Cardiac septum (tissue), 1 donor: ENCODE measurements at places on chromosomes 7 and 10.

DNA sequence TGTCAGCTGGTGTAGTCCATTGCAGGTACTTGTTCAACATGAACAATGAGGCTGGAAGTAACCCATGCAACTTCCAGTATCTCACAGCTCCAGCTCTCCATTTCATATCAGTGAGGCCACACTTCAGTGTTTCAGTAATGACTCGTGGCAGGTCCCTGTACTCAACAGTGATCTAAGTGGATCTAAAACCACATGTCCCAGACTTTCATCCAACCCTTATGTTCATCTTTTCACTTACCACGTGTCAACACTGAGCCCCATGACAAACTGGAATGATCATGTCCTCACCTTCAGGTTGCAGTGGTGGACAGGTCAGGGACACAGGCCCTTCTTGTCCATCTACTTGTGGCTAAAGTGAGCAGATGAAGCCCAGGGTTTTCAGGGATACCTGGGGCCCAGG is 155.0 kb upstream of the GRB10 start:
- DNase-seq = no peak

DNA sequence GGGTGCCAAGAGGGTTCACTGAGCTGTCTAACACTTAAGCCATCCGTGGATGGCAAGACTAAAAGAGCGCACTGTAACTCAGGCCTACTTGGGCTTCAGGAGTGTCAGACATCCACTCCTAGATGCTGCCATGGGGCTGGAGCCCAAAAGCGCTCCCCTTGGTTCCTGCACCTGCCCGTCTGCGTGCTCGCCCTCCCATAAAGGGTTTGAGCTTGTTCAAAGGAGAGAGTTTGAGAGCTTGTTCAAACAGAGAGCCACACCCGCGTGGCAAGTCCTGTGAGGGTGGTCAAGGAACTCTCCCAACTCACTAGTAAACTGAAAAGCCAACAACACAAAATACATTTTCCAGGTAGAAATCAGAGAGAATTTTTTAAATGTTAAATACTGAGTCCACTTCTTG is 256.7 kb downstream of the SEMA3A start:
- no peak for DNase-seq

- DNase-seq = no peak
Measured at GRCh38 chr10:17001297-17001744, 128.3 kb downstream of the CUBN start.

GRCh38 chr10:103558911-103559310 is 65.4 kb downstream of the NEURL1 start:
- no peak for DNase-seq

DNA sequence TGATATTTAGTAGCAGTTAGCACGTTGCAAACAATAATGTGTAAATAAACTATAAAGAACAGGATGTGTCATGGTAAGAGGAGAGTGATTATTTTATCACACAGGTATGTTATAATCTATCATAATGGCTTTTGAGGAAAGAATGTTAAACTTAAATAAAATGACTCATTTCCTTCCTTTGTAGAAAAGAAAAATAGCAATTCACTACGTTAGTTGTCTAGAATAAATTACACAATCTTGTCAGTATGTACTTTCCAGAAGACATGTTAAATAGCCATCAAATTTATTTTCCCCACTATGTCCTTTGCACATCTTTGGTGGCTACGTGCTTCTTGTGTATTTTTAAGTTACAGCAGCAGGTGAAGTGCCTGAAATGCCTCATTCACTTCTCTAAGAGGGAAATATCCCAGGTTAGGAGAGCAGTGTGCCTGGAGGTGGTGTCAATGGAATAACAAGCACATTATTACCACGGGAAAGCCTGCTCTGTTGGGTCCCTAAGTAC is 133.8 kb downstream of the SEMA3A start:
- no peak for DNase-seq

DNA sequence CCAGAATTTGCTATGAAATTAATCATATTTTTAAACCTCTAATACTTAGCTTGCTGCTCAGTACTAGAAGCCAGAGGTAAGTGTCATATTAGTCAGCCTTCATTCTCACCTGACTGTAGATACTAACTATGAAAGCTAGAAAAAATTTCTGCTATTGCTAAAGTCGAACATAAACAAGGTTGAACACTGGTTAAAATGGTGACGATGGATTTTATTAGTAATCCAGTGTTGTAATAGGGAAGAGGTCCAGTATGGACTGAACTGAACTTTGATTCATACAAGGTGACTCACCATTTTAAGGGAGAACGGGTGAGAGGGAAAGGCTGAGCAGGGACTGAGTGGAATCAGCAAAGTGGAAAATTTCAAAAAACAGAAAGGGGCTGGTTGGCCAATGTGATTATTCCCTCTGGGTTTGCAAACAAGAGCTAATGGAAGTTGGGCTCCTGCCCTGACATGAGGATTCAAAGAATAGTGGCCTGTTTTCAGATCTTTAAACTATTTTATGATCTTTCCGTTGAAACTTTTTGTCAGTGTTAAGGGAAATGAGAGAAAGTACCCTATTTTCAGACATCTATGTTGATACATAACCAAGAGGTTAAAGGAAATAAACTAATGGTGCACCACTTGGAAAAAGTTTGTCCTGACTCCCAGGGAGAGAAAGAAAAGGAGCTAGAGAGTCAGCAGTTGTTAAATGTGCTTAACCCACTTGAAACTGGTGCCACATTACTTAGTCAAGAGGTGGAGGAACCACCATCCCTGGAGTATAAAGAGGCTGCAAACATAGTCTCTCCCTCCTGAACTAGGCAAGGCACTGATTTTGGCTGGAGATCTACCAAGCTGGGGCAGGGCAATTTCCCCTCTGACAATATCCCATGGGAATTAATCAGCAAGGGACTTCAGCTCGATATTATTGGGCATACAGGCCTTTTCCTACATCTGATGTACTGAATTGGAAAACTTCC is 15.3 kb upstream of the AKR1C1 start:
- no peak for DNase-seq

DNA sequence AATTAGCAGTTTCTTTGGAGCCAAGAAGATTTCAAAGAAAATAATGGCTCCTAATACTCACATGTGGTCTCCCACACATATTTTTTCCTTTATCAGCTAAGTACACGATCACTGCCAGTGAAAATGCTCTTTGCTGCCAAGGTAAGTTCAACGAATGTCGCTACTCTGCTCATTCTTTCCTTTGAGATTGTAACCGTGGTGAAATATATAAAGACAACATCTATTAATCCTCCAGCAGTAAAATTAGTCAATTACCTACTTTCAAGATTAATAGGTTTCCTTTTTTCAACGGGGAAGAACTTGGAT is 672.2 kb downstream of the GATA3 start:
- DNase-seq = no peak
